ENCODE measurements at places on chromosomes 3 and 15.
A peak's percentile ranks its signal among the peaks of the same experiment; 100 is the strongest.

GRCh38 chr3:152574461-152575079 lies 260.4 kb upstream of the P2RY1 start:
- DNase-seq, result peak; percentile 76

- DNase-seq, result no peak
These were observed 53.2 kb downstream of the ACAD9 start for GRCh38 chr3:128932516-128933212.

DNA sequence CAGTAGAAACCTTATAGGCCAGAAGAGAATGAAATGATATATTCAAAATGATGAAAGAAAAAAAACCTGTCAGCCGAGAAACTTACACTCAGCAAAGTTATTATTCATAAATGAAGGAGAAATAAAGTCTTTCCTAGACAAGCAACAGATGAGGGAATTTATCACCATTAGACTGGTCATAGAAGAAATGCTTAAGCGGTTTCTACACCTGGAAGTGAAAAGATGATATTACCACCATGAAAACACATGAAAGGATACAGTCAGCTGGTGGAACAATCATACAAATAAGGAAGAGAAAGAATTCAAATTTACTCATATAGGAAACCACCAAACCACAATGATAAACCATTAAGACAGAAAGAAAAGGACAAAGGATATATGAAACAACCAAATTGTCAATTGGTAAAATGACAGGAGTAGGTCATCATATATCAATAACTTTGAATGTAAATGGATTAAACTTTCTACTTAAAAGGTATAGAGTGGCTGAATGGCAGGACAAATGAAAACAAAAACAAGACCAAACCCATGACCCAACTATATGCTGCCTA lies 29.9 kb upstream of the PRR23C start:
- DNase-seq, result no peak

- DNase-seq, result no peak
These were observed 12.1 kb downstream of the HEMK1 start for GRCh38 chr3:50581459-50581842.

- DNase-seq, result no peak
These were observed 252.7 kb downstream of the TJP1 start for GRCh38 chr15:29569533-29570092.

GRCh38 chr3:107684431-107684925 lies 161.7 kb downstream of the BBX start:
- no peak for DNase-seq

- no peak for DNase-seq
These were observed 361 bp upstream of the STXBP5L start for GRCh38 chr3:120907659-120908029.

DNA sequence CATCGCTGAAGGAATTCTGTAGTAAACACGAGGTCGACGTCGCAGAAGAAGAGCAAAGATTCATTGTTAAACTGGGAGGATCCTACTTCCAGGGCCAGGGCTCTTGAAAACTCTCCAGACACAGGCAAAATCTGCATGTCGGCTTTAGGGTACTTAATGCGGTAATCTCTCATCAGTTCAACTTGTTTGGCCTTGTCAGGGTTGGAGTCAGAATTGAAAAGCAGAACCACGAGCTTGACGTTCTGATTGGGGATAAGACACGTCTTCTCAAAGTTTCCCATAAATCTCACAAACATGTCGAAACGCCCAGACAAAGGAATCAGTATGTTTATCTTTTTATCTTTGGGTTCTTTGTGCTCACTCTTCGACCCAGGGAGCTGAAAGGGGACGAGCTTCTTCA lies 74.0 kb downstream of the CHSY1 start:
- DNase-seq, result no peak

DNA sequence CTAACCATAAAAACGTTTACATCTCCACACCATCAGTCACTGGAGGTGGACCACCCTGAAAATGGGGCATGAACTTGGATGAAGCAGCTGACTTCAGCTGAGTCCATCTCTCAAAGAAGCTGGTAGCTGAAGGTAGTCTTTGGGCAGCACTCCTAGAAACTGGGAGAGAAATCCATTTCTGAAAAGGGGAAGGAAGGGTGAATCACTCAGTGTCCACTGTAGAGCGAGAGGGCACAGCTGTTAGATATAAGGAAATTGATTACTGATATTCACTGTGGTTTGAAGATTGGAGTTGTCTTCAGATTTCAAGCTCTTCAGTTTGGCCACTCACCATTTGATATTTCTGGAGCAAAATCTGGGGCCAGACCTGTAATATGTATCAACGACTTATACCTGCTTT lies 499.0 kb upstream of the UBE2E2 start:
- DNase-seq, result no peak

DNA sequence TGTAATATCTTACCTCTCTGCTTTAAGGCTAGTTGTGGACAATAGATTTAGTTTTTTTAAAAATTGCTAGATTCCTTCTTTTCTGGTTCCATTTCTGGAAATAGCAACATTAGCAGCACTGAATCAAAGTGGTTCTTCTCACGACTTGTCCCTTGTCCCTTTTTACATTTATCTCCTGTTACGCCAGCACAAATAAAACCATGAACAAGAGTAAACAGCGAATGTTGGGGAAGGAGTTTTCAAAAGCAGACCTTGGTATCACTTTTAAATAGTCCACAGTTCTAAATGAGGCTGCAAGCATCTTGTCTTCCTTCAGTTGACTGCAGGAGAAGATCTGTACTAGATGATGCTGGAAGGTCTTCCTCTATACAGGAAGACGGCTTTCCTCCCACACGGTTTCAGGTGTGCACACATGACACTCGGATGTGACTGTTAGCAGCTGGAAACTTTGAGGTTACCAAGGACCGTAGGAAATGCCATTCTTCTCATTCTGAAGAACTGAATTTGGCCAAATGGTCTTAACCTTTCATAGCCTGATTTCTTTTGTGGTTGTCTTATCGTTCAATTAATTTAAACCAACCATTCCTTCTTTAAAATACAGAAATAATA lies 251.0 kb upstream of the ICE2 start:
- no peak for DNase-seq

- DNase-seq, result peak; percentile 1
These were observed 452.1 kb upstream of the KCNMB2 start for GRCh38 chr3:178083906-178084866.

- no peak for DNase-seq
These were observed 25.4 kb downstream of the PDCD6IP start for GRCh38 chr3:33823821-33824220.

- DNase-seq, result peak; percentile 42
These were observed at the start of gene GDPGP1 for GRCh38 chr15:90234096-90234988. Gene GDPGP1 (plus strand): TSS chr15:90234209. CDS start chr15:90240909, 6,700 bp downstream.

GRCh38 chr3:23685541-23686258 lies 120.1 kb upstream of the UBE2E1 start:
- DNase-seq, result no peak

DNA sequence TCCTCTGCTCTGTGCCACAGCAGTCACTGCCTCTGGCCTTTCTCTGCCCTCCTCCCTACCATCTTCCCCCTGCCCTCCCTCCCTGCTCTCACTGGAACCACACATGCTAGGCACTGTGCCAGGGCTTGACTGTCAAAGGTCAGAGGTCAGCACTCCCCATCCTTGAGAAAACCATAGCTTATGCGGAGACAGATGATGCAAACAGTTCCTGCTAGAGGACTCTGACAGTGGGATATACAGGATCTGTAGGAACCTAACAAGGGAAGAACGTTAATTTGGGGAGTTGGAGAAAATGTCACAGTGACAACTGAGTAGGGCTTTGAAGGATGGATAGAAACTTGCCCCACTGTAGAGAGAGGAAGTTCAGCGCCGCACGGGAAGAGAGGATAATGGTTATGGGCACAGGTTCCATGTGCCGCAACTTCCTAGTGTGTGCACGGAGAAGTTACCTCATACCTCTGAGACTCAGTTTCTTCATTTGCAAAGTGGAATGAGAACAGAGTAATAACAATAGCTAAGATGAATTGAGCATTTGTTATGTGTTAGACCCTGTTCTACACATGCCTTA lies 29.3 kb upstream of the XYLB start:
- DNase-seq, result no peak

DNA sequence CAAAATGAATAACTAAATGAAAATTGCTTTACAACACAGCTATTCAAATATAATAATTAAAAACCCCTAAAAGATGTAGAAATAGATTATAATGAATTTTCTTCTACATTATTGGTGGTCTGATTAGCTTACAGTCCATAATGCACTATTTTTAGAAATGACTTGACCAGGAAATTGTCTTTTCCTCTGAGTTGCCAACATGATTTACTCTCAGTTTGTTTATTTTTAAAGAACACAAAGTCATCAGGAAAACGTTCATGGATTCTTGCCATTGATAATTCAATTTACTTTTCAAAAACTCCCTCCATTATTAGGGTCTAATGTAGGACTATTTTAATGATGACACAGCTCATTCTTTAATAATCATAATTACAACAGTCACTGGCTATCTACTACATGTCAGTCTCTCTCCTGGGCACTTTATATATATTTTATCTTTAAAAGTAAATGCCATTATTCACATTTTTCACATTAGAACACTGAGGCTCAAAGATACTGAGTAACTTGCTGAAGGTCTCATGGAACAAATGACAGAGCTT lies 1.1 kb downstream of the TM4SF18 start:
- no peak for DNase-seq

DNA sequence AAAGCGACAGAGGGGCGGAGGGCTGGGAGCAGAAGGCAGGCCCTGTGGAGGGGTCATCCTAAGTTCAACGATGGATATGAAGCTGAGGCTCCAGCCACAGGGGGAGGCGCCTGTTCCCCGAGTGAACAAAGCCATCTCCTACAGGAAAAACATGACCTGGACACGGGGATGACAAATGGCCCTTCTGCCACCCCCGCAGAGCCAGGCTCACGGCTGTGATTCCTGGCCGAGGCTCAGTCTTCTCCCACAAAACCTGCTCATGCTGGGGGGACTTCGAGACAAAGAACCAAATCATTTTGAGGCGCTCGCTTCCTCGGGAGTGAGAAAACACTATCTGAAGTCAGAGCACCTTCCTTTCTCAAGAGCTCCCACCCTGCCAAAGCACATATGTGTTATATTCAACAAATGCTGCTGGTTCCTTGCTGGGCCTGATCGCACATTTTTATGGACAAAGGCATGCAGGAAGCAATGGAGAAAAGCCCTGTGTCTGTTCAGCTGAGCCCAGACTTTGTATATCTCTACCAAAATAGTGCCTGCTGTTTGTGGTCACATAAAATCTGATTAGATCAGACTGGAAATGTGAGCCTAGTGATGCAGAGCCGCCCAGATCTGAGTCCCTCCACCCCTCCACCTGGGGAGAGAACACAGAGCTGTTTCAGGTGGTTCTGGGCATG lies 5.6 kb downstream of the RBP1 start:
- DNase-seq, result no peak

- no peak for DNase-seq
These were observed 498.5 kb upstream of the CNTN4 start for GRCh38 chr3:1600206-1600605.

DNA sequence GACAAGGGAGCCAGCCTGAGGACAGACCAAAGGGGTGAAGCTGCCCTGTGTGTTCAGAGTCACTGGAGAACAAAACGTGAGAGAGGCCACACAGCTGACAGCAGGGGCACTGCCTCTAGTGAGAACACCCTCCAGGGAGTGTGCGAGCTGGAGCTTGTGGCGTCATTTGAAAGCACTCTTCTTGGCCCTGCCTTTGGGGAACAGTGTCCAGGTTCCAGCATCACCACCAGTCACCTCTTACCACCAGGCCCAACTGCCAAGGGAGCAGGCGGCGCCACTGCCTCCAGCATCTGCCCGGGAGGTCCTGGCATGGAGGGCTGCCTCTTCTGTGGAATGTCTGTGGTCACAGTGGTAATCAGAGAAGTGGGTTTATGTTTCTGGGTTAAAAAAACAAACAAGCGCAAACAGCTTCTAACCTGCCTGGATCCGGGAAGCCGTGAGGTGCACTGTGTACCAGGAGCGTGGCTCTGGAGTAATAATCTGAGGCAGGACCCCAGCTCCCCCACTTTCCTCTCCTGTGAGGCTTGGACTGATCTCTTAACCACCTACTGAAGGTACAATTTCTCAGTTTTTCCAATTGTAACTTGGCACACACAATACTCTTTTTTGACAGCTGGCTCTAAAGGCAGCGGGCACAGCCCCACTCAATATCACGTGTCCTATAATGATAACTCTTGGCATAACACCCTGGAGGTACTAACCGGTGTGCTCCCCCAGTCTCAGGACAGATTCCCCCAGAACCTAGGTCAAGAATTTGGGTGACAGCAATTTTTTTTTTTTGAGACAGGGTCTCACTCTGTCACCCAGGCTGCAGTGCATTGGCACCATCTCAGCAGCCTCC lies 32.2 kb upstream of the CDCP1 start:
- DNase-seq, result no peak

GRCh38 chr3:162072656-162073164 lies 576.1 kb downstream of the OTOL1 start:
- no peak for DNase-seq

DNA sequence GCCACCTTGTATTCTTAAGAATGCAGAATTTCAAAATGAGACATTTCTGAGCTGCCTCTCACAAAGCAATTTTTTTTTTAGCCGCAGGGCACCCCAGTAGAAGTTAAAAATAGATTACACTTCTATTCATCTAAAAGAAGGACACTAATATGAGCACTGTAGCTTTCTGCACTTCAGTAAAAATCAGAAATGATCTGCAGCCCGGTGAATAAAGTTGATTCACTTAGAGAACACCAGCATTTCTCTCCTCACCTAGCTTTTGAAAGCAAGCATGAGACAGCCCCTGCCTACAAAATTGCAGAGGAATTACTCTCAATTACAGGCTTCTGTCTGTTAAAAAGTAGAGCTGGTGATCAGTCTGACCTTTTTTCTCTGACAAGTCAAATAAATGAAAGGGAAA lies 1062.4 kb downstream of the FHIT start:
- no peak for DNase-seq

GRCh38 chr3:133944641-133945380 lies 49.1 kb upstream of the RAB6B start:
- no peak for DNase-seq

- DNase-seq, result peak; percentile 56
These were observed 4.3 kb downstream of the DAZL start for GRCh38 chr3:16600780-16601536.

GRCh38 chr3:148606979-148607378 lies 90.7 kb upstream of the AGTR1 start:
- no peak for DNase-seq

- DNase-seq, result peak; percentile 56
These were observed 665 bp downstream of the PIGB start for GRCh38 chr15:55319537-55320237.

DNA sequence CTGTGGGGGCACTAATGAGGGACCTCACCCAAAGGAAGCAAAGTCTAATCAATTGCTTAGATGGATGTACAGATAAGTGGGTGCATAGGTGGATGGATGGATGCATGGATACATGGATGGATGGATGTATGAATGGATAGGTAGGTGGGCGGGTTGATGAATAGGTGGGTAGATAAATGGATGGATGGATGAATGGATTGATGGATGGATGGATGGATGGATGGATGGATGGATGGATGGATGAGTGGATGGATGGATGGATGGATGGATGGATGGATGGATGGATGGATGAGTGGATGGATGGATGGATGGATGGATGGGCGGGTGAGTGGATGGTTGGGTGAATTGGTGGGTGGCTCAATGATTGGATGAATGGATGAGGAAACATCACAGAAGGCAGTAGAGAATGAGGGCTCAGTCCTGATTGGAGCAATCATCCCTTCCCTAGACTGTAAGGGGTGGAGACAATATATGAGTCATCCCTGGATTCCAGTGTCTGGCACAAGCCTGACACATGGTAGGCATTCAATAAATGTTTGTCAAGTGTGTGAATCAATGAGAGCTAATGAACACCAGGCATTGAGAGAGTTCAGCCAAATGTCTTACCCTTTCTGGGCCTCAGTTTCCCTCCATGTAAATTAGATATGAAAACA lies 40.4 kb upstream of the PXYLP1 start:
- no peak for DNase-seq

GRCh38 chr15:50697109-50697797 lies 10.7 kb upstream of the TRPM7 start:
- DNase-seq, result no peak

- peak; percentile 65 for DNase-seq
These were observed 1.4 kb upstream of the SEC13 start for GRCh38 chr3:10322352-10322710.
